Left cardiac atrium (tissue), 4 donors: ENCODE measurements at places on chromosomes 11 and 22.

- DNase-seq: no peak
These were observed 138.1 kb upstream of the SORL1-AS1 start for GRCh38 chr11:121590772-121591404.

DNA sequence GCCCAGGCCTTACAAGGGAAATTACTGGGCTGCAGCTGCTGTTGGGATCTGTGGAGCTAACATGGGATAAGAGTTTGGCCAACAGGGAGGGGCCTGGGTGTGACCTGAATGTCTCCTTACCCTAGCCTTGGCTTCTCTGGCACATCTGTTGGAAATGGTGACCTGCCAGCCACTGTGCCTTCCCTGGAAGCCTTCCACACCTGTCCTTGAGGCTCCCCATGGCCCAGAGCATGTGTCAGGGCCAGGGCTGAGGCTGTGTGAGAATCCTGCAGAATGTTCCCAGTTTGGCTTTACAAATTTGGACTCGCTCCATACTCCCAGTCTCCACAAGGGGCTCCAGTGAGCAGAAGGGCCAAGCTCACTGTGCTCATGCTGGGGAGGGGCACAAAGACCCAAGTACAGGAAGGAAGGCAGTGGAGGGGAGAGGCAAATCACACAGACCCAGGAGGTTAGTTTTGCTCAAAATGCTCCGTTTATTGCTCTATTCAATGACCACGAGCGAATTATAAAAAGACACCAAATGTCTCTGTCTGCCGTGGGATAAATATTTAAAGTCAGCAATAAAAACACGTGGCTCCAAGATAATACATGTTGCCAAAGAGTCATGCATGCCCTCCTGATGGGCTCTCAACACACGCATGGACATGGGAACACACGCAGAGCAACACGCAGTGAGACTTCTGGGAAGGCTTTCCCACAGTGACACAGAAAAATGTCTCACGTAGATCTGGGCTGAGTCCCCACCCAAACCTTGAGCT lies 1.7 kb upstream of the IGSF22 start:
- peak; percentile 43 for DNase-seq

- DNase-seq: no peak
These were observed 71.6 kb upstream of the SHANK2 start for GRCh38 chr11:71323876-71324526.

DNA sequence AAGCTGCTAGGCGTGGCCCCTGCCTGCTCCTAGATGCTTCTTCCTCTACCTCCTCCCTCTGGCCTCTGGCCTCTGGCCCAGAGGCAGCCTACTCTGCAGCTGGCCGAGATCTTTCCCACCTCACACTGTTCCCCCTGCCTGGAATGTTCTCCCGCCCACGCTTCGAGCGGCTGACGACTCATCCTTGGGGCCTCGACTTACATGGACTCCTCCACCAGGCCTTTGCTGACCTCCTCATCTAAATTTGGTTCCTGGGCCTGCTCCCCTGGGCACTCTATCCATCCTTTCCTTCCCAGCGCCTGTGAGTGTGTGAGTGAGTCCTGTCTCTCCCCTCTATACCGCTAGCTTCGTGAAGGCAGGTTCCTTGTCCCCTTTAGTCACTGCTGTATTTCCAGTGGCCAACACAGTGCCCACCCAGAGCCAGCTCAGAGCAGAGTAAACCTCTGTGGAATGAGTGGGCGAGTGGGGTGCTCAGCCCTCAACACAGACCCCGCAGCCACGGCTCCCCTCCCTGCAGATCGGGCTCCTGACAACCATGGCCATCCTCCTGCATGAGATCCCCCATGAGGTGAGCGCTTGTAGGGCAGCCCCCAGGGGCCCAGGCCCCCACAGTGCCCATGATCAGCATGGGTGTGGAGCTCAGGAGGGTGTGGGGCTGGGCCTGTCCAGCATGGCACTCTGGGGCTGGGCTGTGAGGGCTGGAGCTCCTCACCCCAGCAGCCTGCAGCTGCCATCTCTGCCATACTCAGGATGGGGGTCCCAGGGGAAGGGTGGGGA lies 5.7 kb downstream of the SLC39A13 start:
- no peak for DNase-seq

GRCh38 chr22:31099386-31099785 lies 8.0 kb downstream of the SELENOM start:
- no peak for DNase-seq

- DNase-seq: no peak
These were observed 10.9 kb upstream of the FCHSD2 start for GRCh38 chr11:73152861-73153483.

DNA sequence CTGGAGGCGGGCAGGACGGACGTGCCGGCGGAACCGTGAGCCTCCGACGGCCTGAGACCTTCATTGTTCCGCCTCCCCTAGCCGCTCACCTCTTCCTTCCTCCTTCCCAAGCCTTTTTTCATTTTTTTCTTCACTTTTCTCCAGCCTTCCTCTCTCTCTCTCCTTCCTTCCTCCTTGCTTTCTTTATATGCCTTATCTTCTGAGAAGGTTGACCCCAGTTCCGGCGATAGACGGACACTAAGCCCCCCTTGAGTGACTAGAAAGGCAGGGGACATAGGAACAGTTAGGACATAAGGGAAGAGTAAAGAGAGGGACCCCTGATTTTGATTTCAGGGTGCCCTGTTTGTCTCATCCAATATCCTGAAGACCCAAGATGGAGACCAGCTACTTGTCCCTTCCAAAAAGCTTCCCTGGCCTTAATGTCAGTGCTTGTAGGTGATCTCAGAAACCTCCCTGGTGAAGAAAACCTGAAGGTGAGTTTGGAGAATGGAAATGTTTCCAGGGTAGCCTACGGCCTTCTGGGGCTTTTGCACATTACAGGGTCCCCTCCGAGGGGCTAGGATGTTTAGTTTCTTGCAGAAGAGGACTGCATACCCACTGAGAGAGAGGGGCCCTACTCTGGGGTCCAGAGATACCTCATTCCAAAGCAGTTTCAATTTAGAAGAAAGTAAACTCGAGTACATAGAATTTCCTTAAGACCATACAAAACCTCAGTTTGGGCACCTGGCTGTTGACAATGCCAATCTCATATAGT lies 3.5 kb downstream of the ADM start:
- DNase-seq: no peak

GRCh38 chr22:17171153-17172028 lies 12.3 kb upstream of the HDHD5 start:
- peak; percentile 94 for DNase-seq

DNA sequence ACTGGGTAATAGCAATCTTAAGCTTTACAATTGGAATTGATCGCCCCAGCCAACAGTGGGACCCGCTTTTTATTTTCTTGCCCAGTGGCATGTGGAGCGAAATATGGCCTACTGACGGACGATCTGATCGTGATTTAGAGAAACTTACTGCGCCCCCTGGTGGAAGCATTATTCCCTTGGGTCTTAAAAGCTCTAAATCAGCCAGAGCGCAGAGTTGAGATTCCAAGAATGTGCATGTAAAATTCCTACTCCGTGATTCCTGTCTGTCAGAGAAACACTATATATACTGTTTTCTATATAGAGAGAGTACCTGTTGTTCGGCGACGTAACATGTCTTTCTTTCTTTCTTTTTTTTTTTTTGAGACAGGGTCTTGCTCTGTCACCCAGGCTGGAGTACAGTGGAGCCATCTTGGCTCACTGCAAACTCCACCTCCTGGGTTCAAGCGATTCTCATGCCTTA lies 3.7 kb upstream of the DPF2 start:
- DNase-seq: peak; percentile 92

DNA sequence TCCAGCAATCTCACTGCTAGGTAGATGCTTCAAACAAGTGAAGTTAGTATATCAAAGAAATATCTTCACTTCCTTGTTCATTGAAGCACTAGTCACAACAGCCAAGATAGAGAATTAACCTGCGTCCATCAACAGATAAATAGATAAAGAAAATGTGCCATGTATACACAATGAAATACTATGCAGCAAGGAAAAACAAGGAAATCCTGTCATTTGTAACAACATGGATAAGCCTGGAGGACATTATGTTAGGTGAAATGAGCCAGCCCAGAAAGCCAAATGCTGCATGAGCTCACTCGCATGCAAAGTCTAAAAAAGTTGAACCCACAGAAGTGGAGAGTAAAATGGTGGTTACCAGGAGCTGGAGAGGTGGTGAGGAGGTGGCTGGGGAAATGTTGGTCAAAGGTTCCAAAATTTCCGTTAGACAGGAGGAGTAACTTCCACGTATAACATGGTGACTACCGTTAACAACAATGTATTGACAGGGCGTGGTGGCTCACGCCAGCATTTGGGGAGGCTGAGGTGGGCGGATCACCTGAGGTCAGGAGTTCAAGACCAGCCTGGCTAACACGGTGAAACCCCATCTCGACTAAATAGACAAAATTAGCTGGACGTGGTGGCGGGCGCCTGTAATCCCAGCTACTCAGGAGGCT lies 23.6 kb upstream of the CARS1 start:
- DNase-seq: no peak

DNA sequence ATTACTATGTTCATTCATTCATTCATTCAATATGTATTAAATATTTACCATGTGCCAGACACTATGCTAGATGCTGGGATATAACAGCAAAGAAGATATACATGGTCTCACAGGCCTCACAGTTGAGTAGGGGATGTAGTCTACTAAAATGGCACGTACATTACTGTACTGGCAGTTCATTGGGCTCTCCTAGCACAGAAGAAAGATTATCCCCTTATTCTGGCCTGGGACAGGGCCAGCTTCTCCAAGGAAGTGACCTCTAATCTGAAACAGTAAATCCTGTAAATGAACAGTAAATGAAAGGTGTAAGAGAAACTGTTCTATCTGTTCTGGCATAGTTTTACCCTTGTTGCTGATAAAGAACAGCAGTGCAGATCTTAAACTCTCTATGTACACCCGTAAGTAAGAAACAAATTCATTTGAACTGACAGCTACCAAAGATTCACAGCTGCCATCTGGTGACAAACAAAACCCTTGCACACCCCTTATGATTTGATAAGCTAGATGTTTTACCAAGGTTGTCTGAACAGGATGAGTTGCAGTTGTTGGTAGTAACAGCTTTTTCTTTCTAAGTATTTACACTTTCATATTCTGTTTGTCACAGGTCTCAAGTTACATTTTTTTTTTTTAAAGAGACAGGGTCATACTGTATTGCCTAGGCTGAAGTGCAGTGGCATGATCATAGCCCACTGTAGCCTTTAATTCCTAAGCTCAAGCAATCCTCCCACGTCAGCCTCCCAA lies 263.1 kb downstream of the TMEM135 start:
- DNase-seq: no peak

DNA sequence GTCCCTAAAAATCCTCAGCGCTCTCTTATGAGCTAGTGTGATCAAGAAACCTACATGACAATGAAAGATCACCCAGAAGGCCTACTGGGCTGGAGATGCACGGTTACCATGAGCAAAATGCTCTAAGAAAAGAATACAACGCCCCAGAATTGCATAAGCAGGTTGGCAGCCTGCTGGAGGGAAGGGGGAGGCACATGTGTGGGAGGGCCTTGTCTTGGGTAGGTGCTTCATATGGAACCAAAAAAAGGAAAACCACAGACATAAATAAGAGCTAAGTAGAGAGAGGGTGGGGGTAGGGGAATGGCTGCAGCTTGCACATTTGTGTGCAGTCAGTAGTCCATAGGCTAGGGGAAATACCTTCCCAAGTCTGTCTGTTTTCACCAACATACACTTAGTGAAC lies 2.8 kb downstream of the SIAE start:
- no peak for DNase-seq

GRCh38 chr11:92897487-92897886 lies 72.0 kb upstream of the MTNR1B start:
- no peak for DNase-seq

- DNase-seq: no peak
These were observed 32.2 kb upstream of the TEAD1 start for GRCh38 chr11:12642040-12642439.

DNA sequence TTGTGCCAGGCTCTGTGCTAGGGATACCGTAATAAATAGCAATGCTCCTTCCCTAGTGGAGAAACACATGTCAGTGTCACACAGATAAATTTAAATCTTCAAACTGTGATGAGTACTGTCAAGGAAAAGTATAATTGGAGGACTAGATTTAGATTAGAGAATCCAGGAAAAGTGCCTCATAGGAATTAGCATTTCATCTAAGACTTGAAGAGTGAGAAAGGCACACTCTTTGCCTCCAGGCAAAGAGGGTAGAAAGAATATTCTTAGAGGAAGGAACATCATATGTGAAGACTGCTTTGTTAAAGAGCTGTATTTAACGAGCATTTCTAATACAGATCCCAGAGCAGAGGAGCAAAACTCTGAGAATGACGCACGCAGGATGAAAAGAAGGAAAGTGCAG lies 30.9 kb downstream of the ART5 start:
- DNase-seq: no peak

GRCh38 chr11:113198972-113199661 lies 115.3 kb upstream of the TTC12 start:
- DNase-seq: no peak

DNA sequence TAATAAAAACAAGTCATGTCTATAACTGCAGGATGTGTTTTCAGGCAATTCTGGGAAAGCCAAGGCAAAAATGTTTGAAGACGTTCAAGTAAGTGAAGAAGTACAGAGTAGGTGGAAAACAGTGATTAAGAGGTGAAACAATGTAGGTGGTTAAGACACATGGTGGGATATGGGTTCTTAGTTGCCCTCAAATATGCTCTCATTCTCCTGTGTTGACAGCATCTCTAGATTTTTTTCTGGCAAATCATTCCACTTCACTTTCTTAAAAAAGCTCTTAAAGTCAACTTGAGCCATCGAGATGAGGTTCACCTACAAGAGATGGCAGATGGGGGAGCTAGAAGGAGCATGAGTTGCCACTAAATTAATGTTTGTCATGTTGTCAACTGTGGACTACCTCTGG lies 1041.0 kb upstream of the CNTN5 start:
- DNase-seq: no peak

DNA sequence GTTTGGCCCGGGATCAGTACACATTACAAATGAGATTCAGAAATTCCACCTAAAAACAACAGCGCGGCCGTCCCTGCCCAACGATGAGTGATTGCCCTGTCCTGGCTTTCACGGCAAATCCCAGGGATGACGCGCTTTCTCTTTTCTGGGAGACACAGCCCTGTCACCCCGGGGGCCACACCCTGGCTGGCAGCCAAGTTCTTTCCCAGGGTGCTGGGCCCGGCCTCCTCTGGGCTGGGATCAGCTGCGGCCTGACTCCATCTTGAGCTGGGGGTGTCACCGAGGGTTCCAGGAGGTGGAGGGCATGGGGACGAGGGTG lies 82.7 kb downstream of the FBLN1 start:
- DNase-seq: peak; percentile 52

DNA sequence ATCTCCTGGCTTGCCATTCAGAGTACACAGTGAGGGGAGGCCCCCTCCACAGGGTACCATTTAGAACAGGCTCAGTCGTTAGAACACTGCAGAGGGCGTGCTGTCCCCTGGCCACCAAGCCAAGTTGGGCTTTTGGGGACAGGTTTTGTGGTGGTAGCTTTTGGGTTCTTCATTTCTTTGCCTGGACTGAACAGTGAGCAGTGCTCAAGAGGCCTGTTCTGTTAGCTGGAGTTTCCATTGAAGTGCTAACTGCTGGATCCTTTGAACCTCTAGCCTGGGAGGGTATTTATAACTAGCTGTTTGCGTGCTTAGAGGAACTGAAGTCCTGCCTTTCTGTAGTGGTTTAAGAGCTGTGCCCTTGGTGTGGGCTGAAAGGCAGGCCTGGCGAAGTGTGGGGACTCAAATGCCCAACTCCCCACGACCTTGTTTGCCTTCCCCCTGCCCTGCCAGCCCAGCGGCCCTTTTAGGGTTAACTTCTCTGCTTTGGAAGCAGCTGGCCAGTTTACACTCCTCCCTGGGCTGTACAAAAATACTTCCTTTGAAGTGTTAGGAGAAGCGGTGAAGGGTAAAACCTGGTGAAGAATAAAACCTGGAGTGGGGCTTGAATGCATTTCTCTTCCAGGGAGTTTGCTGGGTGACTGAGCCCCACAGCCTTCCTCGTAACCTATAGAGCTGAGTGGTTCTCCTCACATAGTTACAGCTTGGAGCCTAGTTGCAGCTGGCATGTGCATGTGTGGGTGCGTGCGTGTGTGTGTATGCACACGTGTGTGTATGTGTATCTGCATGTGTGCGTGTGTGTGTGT lies 34.6 kb downstream of the ZNRF3 start:
- peak; percentile 27 for DNase-seq
